Renal cortical epithelial cell (primary cell): ENCODE measurements at places on chromosomes 12 and 14.
A peak's percentile ranks its signal among the peaks of the same experiment; 100 is the strongest.

DNA sequence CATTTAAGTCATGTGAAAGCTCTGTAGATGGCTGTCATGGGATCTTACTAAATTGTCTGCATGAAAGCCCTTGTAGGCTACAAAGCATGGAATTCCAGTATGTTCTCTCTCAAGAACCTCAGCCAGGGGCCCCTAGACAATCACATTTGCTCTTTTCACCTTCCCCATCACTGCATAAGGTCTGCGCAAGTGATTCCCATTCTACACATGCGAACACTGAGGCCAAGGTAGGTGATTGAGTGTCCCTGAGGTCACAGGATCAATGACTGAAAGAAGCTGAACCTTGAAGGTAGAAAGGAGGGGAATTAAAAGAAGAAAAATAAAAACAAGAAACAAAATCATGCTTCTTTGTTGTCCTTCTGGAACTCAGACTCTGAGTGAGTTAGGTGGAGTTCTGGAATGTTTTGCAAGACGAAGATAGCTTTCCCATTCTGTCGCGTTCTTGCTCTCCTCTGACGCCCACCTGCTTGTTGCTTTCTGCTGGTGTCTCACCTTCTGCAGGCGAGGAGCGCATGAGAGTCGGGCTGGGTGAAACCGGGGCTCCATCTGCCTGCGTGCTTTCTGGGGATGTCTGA, 79.9 kb downstream of the SPRING1 start:
- no peak for DNase-seq

DNA sequence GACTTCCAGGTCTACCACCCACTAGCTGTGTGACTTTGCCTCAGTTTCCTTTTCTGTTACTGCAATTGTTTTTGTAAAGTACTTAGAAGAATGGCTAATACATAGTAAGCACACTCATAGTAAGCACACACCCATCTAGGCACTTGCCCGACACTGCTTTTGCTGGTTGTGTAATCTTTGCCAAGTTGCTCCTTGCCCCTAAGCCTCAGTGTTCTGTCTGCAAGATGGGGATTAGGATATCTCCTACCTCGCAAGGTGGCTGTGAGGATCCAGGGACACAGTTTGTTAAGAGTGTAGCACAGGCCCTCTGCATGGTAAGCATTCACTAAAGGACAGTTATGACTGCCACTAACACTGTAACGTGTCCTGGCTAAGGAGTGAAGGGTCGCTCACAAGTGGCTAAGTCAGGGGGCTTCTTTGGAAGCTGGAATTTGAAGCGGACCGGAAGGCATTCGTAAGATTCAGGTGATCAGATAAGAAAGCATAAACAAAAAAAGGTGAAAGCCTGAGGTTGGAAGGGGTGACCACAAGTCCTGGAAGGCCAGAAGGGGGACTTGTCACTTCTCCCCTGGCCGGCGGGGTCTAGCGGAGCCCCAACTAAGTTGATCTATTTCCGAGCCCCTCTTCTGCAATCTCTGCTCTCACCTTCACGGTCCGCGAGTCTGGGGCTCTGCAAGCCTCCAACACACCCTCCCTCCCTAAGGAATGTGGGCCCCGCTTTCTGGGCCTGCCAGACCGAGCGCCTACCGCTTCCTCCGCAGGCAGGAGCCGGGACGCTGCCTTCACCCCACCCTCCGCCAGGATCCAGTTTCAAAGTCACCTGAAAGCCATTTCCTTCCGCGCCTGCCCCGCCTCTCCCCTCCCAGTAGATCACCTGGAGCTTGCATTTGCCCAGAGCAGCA, 1.5 kb upstream of the PLEKHG3 start:
- no peak for DNase-seq

DNA sequence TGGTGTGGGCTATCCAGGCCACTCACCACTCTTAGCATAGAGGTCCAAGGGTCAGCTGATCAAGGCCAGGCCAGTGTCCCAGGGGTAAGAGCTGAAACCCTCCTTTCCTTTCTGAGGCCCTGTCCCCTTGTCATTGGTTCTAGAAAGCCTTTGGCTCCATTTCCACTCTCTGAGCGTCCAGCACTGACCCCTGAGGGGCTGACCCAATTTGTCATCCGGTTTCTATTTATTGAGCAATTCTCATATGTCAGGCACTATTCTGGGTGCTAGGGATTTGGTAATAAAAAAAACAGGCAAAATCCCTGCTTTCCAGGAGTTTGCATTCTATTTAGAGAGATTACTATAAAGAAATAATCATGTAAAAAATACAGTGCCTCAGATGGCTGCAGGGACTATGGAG, 3.4 kb downstream of the KRT77 start:
- DNase-seq = no peak

DNA sequence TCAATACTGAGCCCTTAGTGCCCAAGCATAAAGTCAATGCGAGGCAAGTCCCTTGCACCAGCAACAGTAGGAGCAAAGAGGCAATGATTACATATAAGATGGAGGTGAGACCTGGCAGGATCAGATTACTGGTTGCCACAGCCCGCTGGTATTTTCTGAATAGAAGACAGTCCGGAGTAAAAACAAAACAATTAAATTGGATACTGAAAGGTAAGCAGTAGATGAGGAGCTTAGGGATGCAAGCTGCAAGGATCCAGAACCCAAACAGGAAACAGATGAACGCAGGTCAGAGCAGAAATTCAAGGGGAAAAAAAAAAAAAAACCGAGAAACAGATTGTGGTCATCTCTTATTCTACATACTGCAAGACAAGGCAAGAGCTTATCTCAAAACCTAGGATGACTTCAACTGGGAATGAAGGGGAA, 119.6 kb downstream of the MED13L start:
- no peak for DNase-seq

- peak; percentile 26 for DNase-seq
Observed at GRCh38 chr14:53596853-53597525, 359.6 kb downstream of the BMP4 start.

DNA sequence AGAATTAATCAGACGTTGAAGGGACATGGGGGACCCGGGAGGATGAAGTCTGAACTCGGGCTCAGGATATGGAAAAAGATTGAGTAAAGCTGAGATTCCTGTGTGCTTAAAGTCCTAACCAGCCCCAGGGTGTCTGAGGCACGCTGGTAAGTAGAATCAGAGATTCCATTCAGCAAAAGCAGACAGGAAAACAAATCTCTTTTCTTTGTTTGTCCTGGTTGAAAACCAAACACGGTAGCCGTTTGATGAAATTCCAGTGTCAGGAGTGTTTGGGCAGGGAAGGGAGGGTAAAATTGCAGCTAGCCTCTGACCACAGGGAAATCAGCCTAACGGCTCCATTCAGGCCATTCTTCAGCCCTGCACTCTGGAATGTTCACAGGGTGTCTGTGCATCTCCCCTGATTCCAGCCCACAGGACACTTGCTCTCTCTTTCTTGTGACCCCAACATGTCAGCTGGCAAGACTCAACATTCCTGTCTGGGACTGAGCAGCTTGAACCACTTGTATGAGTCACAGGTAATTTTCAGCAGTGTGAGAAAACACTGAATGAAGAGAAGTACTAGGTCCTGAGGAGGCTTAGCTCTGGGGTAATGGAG, 31.0 kb downstream of the NINJ2 start:
- DNase-seq = peak; percentile 98

GRCh38 chr14:95495538-95496025, 20.9 kb downstream of the SYNE3 start:
- DNase-seq = no peak

DNA sequence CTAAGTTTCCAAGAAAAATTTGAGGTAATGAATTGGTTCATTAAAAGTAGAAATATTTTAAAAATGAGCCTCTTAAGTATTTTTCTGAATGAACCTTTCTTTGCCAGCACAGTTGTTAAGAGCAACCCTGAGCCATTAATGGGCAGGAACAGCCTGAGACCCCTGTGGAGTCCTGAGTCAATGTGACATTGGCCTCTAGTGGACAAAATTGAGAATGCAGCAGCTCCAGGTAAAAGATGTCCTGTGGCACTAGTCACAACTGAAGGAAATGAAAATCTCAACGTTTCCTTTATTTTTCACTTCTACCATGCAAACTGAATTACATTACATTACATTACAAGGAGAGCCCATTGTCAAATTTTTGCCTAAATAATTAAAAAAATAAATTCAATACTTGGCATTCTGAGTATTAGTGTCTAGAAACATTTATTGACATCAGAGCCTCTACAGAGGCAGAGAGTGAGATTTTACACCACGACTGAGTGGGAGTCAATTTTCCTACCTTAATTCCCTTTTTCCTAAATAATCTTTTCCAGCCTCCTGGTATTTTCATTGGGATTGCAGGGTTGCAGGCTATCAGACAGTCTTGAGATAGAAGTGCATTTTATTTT, 135.7 kb downstream of the PPM1H start:
- peak; percentile 64 for DNase-seq

GRCh38 chr12:4911316-4911994, 1.8 kb downstream of the KCNA1 start:
- no peak for DNase-seq

GRCh38 chr12:43969882-43970281, 134.0 kb downstream of the TMEM117 start:
- peak; percentile 15 for DNase-seq

GRCh38 chr12:57765698-57766463, 997 bp downstream of the CYP27B1 start:
- no peak for DNase-seq

GRCh38 chr12:31687101-31687527, 27.6 kb downstream of the ETFBKMT start:
- DNase-seq = no peak

- peak; percentile 42 for DNase-seq
Observed at GRCh38 chr14:75484711-75485429, 37.4 kb upstream of the BATF start.

DNA sequence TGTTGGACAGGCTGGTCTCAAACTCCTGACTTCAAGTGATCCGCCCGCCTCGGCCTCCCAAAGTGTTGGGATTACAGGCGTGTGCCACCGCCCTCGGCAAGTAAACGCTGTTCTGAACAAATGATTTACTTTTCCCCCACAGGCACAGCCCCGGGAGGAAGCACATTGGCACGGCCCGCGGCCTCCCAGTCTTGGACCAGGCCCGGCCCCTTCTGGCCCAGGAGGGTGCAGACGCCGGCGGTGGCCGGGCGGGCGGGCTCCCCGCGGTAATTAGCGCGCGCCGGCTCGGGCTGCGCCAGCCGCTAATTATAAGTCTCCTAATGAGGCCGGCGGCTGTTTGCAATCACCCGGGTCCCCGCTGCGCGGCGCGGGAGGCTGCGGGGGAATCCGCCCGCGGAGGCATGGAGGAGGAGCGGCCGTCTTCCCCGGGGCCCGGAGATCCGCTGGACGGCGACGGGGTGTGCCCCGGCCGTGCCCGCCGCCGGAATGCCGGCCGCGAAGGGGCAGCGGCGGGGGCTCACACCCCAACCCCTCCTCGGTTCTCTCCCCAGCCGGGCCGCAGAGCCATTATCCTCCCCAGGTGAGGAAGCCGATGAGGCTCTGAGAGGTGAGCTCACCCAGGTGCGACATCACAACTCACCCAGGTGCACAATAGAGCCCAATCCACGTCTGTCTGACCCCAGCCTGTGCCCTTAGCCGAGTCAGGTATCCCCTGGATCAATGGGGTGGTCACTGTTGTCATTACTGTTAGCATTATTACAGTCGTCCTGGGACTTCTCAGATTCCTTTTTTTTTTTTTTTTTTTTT, 3.3 kb upstream of the POP5 start:
- no peak for DNase-seq

DNA sequence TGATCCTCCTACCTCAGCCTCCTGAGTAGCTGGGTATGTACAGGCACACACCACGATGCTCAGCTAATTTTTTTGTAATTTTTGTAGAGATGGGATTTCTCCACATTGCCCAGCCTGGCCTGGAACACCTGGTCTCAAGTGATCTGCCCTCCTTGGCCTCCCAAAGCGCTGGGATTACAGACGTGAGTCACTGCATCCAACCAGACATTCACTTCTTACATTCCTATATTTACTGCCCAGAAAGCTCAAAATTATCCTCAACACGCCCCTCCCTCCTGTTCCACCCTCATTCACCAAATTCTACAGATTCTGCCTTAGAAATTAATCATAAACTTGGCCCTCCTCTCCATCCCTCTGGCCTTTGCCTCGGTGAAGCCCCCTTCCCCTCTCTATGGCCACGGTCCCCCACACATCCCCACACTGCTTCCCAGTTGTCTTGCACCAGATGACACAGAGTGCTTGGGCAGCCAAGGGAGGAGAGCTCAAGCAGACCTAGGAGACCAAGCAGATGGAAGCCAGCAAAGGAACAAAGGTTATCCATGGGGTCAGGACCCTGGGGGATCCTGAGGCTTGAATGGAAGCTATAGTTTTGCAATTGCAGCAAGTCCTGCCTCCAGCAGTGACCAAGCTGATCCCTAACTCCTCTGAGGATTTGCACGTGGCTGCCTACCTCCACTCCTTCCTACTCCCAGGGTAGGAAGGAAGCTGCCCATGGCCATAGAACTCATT, 213.2 kb upstream of the FOXN3 start:
- no peak for DNase-seq

DNA sequence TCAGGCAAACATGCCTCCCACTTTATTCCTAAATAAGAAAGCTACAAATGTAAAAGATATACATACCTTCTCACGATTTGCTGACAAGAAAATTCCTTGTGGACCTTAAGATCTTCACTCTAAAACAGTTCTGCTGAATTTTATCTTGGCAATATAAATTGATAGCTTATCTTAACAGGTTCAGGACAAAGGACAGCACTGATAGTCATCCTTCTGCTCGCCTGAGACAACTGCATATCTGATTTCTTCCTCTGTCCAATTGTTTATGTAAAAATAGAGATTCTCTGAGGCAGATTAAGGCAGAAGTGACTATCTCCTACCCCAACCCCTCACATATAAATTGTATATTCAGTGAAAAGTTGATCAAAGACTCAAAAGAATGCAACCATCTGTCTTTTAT, 44.9 kb downstream of the CAPZA3 start:
- no peak for DNase-seq

DNA sequence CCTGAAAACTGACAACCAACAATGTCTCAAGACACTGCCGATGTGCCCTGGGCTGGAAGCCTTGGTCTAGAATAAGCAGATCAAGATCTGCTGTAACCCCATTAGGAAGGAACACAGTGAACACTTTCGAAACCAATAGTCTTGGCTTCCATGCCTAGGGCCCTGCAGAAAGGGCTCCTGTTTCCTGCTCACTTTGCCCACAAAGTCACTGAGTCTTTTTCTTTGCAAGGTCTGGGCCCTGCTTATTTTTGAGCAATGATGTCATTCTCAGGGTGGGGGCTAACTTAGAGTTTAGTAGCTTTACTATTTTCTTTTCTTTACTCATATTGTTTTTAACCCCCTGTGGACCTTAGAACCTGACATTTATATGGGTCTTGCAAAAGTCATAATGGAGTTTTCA, 704.2 kb upstream of the TMEM132C start:
- no peak for DNase-seq
